ENCODE measurements at places on chromosomes 5 and 9. TPM values are rescaled to one million over a fixed set of nuclear protein-coding genes. Genes with fewer than 3 reads are reported as not detected.

DNA sequence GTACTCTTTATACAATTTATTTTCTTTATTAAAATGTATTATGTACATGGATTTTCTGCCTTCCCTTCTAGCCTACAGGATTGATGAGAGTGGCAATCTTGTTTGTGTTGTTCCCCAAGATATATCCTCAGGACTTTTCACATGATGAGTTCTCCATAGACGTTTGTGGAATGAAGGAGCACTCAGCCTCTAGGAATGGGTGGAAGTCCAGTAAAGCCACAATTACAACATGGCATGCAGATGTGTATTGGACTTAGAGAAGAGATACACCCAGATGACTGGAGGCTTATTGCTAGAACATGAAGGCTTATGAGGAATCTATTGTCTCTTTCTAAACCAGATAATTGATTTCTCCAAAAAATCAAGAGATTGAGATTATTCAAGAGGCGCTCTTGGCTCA lies 8.2 kb upstream of the DOCK2 start:
- H3K27me3 ChIP-seq = no peaks in the 10 kb centered on the region
- H3K4me3 ChIP-seq = no peak overlapping the region
- no peak overlapping the region for H3K27ac ChIP-seq
- H3K4me1 ChIP-seq = no peaks in the 10 kb centered on the region
- DNase-seq = no peak

Gene CTXN3
- total RNA-seq = not detected

Gene NR5A1
- total RNA-seq = not detected

- no peak overlapping the region for H3K4me3 ChIP-seq
- H3K4me1 ChIP-seq = no peaks in the 10 kb centered on the region
- DNase-seq = no peak
- H3K27me3 ChIP-seq = no peaks in the 10 kb centered on the region
- H3K36me3 ChIP-seq = no peaks in the 10 kb centered on the region
Measured at GRCh38 chr5:103433211-103433610, 129.4 kb downstream of the NUDT12 start.

Gene C9orf153
- total RNA-seq = not detected

Gene PTGES
- total RNA-seq = 0.52 TPM

Gene SLCO4C1
- total RNA-seq = 0.29 TPM

GRCh38 chr9:13979941-13980318 lies 334.0 kb downstream of the NFIB start:
- DNase-seq = no peak
- no peaks in the 10 kb centered on the region for H3K36me3 ChIP-seq
- H3K27ac ChIP-seq = no peak overlapping the region

DNA sequence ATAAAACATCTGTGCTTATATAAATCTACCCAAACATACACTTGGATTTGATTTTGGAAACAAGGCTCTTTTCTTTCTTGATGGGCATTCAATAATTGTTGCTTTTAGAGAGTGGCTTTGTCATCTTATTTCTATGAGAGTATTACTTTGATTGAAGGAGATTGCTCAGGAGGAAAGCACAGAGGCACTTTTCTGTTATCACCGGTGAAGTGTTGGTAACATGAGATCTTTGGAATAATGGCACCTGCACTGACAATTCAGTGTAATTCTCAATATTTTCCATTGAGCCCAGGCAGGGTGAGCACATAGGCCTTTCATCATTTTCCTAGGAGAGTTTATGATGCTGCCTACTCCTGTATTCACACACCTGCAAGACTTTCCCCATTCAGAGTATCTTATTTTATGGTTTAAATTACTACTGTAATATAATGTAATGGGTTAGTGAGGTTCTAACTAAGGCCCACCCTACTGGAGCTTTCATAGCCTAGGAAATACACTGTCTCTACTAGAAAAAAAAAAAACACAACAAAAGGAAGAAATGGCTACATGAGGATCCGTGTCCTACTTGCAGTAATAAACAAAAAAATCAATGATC lies 244.3 kb downstream of the DENND1A start:
- H3K36me3 ChIP-seq = no peaks in the 10 kb centered on the region
- no peak for DNase-seq
- H3K4me3 ChIP-seq = no peak overlapping the region
- peaks cover 21% of the 10 kb centered on the region for H3K4me1 ChIP-seq
- no peaks in the 10 kb centered on the region for H3K27me3 ChIP-seq

DNA sequence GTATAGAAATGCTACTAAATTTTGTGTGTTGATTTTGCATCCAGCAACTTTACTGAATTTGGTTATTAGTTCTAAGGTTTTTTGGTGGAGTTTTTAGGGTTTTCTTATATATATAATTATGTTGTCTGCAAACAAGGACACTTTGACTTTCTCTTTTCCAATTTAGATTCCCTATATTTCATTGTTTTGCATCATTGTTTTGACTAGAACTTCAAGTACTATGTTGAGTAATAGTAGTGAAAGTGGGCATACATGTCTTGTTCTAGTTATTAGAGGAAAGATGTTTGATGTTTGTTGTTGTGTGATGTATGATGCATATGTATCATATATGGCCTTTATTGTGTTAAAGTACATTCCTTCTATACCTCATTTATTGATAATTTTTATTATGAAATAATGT lies 362.3 kb upstream of the PRR16 start:
- no peaks in the 10 kb centered on the region for H3K4me1 ChIP-seq
- no peaks in the 10 kb centered on the region for H3K36me3 ChIP-seq
- no peak for DNase-seq
- no peak overlapping the region for H3K27ac ChIP-seq
- no peaks in the 10 kb centered on the region for H3K27me3 ChIP-seq
- no peak overlapping the region for H3K4me3 ChIP-seq

GRCh38 chr9:105073147-105073546 lies 145.2 kb upstream of the ABCA1 start:
- no peak overlapping the region for H3K27ac ChIP-seq
- no peaks in the 10 kb centered on the region for H3K36me3 ChIP-seq
- H3K4me1 ChIP-seq = no peaks in the 10 kb centered on the region
- no peak for DNase-seq

Gene AIF1L
- 50.5 TPM for total RNA-seq

- no peak overlapping the region for H3K4me3 ChIP-seq
- H3K27me3 ChIP-seq = no peaks in the 10 kb centered on the region
- peaks cover 8% of the 10 kb centered on the region for H3K4me1 ChIP-seq
- no peak overlapping the region for H3K27ac ChIP-seq
- no peaks in the 10 kb centered on the region for H3K36me3 ChIP-seq
Measured at GRCh38 chr9:75116306-75116705, 28.0 kb downstream of the OSTF1 start.

Gene RANBP17
- 3.4 TPM for total RNA-seq

DNA sequence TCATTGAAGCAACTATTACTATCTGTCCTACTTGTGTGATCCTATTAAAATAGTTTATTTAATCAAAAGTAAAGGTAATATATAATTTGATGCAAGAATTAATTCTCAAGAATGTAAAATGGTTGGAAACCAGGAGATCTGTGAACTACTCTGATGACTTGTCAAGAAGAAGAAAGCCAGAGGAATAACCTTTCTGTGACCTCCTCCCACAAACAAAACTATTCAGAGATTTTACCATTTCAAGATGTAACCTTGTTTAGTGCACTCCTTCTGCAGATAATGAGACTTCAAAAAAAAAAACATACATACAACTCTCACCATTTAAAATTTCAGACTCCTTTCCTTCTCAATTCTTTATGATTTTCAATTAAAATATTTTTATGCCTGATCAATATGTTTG lies 79.5 kb downstream of the RFX3 start:
- no peak overlapping the region for H3K4me3 ChIP-seq
- H3K27ac ChIP-seq = no peak overlapping the region
- no peak for DNase-seq
- H3K4me1 ChIP-seq = no peaks in the 10 kb centered on the region

DNA sequence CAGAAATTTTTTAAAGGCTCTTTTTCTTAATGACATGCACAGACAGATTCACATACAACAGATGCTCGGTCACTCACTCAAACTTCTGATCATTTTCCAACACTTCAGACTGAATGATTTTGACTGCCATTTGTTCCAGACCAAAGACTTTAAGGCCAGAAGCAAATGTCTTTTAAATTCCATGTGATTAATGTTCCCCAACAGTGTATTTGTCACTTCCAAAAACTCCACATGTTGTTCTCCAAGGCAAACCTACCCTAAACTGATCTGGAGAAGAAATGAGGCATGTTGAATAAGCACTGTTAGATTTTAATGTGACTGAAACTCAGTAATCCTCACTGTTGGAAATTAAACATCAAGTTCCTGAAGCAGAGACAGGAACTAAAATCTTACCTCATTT lies 366.7 kb downstream of the GABRG2 start:
- H3K4me3 ChIP-seq = no peak overlapping the region
- no peak overlapping the region for H3K27ac ChIP-seq
- no peaks in the 10 kb centered on the region for H3K36me3 ChIP-seq

- peaks cover 43% of the 10 kb centered on the region for H3K4me1 ChIP-seq
- no peaks in the 10 kb centered on the region for H3K27me3 ChIP-seq
- peak; percentile 41 for DNase-seq
- peak overlapping the region; percentile 100 for H3K27ac ChIP-seq
- H3K4me3 ChIP-seq = peak overlapping the region; percentile 28
Measured at GRCh38 chr9:70421272-70422180, 7.1 kb upstream of the KLF9 start.

Gene TMOD1
- total RNA-seq = 201 TPM

DNA sequence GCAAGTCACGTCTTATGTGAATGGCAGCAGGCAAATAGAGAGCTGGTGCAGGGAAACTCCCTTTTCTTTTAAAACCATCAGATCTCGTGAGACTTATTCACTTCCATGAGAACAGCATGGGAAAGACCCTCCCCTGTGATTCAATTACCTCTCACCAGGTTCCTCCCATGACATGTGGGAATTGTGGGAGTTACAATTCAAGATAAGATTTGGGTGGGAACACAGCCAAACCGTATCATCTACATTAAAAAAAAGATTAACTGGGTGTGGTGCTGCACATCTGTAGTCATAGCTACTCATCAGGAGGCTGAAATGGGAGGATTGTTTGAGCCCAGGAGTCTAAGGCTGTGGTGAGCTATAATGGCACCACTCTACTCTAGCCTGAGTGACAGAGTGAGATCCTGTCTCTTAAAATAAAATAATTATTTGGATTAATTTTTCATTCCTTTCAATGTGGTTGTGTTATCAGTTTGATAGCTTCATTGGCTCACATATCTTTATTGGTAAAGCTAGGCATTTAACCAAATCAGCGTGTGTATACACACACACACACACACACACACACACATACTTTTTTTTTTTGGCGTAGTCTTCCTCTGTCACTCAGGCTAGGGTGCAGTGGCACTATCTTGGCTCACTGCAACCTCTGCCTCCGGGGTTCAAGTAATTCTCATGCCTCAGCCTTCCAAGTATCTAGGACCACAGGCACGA lies 21.8 kb downstream of the DENND4C start:
- H3K36me3 ChIP-seq = no peaks in the 10 kb centered on the region
- no peaks in the 10 kb centered on the region for H3K27me3 ChIP-seq
- H3K4me3 ChIP-seq = no peak overlapping the region

DNA sequence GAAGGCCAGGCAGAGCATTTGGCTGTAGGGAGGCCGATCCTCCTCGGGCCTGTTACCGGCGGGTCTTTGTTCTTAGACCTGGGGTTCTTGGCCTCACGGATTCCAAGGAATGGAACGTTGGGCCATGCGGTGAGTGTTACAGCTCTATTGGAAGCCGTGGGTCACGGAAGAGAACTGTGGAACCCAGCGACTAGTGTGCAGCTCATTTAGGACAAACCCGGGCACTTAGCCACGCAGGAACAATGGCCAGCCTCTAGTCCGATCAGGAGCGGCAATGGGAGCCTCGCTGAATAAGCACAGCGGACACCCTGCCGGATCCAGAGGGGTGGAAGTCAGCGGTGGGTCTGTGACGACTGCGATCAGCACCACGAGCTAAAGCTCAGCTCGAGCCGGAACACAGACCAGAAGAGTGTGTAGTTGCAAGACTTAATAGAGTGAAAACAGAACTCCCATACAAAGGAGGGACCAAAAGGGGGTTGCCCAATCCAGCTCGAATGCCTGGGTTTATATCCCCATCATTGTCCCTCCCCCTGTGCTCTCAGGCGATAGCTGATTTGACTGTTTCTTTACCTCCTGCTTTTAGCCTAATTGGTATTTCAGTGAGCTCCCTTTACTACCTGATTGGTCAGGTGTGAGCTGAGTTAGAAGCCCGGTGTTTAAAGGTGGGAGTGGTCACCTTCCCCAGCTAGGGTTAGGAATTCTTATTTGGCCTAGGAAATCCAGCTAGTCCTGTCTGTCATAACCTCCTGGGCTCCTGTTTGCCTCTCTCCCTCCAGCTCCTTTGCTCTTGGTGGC lies 53.7 kb upstream of the RPL26L1 start:
- DNase-seq = no peak
- H3K4me1 ChIP-seq = peaks cover 55% of the 10 kb centered on the region
- no peak overlapping the region for H3K4me3 ChIP-seq
- peaks cover 5% of the 10 kb centered on the region for H3K36me3 ChIP-seq

- no peak overlapping the region for H3K4me3 ChIP-seq
- H3K4me1 ChIP-seq = no peaks in the 10 kb centered on the region
- no peaks in the 10 kb centered on the region for H3K27me3 ChIP-seq
- H3K36me3 ChIP-seq = no peaks in the 10 kb centered on the region
- no peak for DNase-seq
Measured at GRCh38 chr9:4538107-4538506, 47.8 kb downstream of the SLC1A1 start.

Gene DNLZ
- total RNA-seq = 22.3 TPM

GRCh38 chr9:134049772-134050588 lies 17.8 kb downstream of the BRD3 start:
- H3K36me3 ChIP-seq = peaks cover 80% of the 10 kb centered on the region
- no peak overlapping the region for H3K4me3 ChIP-seq
- no peaks in the 10 kb centered on the region for H3K27me3 ChIP-seq

DNA sequence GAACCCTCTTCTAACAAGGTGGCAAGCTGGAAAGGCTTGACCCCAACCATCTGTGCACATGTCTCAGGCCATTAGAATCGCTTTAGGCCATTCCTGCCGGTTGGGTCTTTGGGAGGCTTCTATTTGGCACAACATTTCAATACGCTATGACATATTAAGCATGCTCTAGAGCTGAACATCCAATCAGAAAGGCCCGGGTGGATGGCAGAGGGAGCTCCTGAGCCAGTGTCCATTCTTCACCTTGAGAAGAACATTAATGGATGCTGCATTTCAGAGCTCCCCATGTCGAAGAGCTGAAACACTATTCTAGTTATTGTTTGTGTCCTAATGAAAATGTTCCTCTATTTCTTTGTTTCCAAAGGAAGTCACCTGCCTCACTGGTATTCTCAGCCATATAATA lies 12.8 kb downstream of the SPATA9 start:
- H3K4me1 ChIP-seq = peaks cover 5% of the 10 kb centered on the region
- no peaks in the 10 kb centered on the region for H3K27me3 ChIP-seq
- H3K36me3 ChIP-seq = no peaks in the 10 kb centered on the region
- no peak for DNase-seq
- no peak overlapping the region for H3K4me3 ChIP-seq

- no peak overlapping the region for H3K4me3 ChIP-seq
- no peaks in the 10 kb centered on the region for H3K27me3 ChIP-seq
- H3K27ac ChIP-seq = no peak overlapping the region
- no peak for DNase-seq
- H3K36me3 ChIP-seq = no peaks in the 10 kb centered on the region
Measured at GRCh38 chr5:113373426-113373825, 61.4 kb downstream of the TSSK1B start.

Gene SH3TC2
- total RNA-seq = 10.4 TPM
